ENCODE measurements at places on chromosomes 7 and 10.

DNA sequence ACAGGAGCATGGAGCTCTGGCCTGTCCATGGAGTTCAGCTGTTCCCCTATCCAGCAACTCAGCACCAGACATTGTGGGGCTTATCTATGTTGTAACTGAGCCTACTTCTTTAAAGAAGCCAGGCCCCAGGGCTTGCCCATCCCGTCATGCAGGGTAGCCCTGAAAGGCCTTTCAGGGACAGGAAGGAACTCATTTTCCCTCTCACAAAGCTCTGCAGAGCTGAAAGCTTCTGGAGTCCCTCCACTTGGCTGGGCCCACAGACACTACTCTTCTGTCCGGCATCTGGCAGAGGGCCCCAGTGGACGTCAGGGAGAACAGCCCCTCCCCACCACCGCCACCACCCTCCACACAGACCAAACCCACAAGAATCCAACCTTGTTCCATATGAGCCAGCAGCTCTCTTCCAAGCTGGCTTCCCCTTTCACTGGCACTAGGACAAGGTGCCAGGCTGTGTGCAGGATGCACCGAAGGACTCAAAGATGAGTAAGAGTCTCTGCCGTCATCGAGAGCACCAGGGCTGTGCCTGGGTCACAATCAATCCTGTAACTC lies 33.1 kb downstream of the DENND2A start:
- DNase-seq: no peak

GRCh38 chr7:137592232-137592896 lies 248.8 kb upstream of the PTN start:
- no peak for DNase-seq

- DNase-seq: no peak
Measured at GRCh38 chr7:50594734-50595485, 29.7 kb upstream of the DDC start.

DNA sequence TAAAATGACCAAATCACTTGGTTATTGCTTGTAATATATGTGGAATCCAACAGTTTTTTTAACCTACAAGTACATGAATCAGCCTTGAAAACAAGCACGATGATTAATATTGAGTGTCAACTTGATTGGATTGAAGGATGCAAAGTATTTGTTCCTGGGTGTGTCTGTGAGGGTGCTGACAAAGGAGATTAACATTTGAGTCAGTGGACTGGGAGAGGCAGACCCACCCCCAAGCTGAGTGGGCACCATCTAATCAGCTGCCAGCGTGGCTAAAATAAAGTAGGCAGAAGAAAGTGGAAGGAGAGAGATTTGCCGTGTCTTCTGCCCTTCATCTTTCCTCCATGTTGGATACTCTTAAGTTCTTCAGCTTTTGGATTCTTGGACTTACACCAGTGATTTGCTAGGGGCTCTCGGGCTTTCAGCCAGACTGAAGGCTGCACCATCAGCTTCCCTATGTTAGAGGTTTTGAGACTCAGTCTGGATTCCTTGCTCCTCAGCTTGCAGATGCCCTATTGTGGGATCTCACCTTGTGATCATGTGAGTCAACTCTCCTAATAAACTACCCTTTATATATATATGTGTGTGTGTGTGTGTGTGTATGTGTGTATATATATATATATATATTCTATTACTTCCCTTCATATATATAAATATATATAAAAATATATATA lies 118.4 kb upstream of the WDR11 start:
- no peak for DNase-seq

- no peak for DNase-seq
Measured at GRCh38 chr7:17130281-17131059, 168.0 kb upstream of the AHR start.

DNA sequence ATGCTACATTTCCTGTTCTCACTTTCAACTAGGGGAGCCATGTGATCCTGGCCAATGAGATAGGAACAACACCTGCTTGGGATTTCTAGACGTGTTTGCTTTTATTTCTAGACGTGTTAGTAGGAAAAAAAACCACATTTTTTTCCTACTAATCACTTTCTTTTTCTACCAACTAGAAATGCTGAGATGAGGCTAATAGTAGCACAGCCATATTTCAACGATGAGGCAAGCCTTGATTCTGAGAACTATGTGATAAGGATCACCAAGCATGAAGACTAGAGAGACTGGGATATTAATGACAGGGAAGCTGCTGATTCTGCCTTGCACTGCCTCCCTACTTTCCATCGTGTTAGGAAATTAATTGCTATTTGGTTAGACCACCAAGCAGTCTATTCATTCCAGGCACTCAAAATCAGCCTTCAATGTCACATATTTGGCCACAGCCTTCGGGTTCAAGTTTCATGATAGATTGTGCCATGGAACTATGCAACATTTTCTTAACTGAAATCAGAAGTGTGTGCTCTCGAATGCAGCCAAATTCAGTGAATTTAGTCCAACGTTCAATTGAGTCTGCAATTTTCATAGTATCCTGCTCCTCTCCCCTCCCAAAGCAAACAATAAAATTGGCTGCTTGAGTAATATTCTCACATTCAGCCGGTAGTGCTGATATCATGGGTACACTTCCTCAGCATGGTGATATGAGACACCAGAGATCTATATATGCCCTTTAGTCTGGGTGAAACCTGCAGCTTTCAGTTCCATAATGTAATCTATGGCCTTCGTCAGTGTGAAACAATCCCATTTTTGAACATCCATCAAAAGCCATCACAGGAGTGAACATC lies 98.1 kb downstream of the GPR37 start:
- DNase-seq: no peak

GRCh38 chr10:85421421-85421820 lies 945.2 kb downstream of the GRID1 start:
- no peak for DNase-seq

- DNase-seq: no peak
Measured at GRCh38 chr10:78260141-78260540, 226.5 kb downstream of the RPS24 start.

DNA sequence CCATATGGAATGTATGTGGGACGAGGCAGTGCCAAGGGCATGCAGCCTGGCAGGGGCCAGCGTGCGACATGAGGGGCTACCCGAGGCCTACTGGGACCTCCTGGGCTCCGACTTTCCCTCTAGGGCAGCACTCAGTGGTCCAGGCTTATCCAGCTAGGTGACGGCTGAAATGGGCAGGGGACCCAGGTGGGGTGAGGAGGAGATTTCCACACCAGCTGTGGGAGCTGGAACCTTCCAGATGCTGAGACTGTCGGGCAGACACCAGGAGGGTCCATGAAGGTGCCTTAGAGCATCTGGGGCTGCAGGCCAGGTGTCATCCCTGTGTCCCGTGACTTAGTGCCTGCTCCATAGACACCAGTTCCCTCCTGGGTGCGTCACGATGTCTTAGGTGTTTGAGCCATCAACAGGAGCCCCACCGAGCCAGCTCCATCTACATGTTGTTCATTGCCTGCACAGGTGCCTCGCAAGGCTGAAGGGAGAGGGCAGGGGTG lies 13.4 kb downstream of the ZNF316 start:
- DNase-seq: no peak

GRCh38 chr7:12052211-12052610 lies 158.9 kb upstream of the TMEM106B start:
- no peak for DNase-seq

- no peak for DNase-seq
Measured at GRCh38 chr7:44403775-44404174, 78.4 kb upstream of the CAMK2B start.

DNA sequence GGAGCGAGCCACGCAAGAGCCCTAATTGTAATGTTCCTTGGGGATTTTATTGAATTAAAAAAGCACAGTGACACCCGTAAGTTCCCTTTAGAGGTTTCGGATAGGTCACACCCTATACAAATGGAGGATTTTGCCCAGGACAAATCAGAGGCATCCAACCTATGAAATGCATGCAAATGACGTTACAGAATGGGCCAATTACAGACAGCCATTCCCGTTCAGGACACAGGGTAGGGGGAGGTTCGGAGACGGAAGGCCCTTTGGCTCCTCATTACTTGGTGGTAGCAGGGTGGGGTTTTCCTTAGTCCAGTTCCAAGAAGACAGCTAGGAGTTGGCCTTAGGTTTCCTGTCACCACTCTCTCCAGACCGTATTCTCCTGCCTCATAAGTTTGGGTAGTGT lies 754.1 kb downstream of the IPMK start:
- no peak for DNase-seq

GRCh38 chr10:132955479-132955878 lies 13.1 kb upstream of the CFAP46 start:
- no peak for DNase-seq

GRCh38 chr10:876438-876837 lies 55.1 kb downstream of the LARP4B start:
- DNase-seq: no peak

DNA sequence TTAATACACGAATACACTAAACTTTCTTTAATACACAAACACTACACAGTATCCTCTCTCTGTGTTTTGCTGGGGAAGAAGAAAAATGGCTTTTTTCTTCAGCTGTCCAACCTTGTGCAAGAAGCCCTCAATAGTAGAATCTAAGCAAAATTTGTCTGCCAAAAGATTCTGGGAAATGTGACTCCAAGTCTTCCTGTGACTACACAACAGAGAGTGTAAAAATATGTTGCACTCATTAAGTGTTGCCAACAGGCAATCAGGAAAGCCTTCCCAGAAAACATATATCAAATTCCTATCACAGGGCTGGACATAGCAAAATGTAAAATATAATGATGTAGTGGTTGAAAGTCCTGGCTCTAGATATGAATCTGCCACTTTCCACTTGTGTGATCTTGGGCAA lies 825.1 kb upstream of the ZWINT start:
- no peak for DNase-seq

- no peak for DNase-seq
Measured at GRCh38 chr10:52965938-52966401, 193.4 kb upstream of the MBL2 start.

DNA sequence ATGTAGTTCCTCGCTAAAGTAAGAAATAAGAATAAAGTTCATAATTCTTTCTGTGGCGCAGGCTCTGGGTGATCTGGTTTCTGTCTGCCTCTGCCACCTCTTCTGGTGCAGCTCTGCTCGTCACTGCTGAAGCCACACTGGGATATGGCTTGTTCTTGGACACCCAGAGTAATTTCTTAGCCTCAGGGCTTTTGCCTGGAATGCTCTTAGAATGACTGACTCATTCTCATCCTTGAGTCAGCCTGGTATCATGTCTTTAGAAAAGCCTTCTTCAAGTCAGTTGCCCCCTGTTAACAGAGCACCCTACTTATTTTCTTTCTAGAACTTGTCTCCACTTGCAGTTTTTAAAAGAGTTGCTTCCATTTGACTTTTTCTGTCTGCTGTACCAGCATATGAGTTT lies 2.0 kb downstream of the ZSCAN25 start:
- DNase-seq: no peak

DNA sequence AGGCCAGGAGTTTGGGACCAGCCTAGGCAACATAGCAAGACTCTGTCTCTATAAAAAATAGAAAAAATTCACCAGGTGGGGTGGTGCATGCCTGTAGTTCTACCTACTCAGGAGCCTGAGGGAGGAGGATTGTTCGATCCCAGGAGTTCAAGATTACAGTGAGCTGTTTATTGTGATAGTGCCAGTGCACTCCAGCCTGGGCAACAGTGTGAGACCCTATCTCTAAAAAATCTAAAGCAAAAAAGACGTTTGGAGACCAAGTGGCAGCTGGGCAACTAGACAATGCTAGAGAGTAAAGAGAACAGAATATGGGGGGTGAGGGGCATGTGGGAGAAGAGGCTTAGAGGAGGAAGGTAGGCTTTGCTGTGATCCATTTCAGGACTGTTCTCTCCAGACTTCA lies 1.4 kb downstream of the PDSS1 start:
- DNase-seq: no peak

- DNase-seq: no peak
Measured at GRCh38 chr7:75808106-75808505, 5.5 kb downstream of the CCL24 start.

- no peak for DNase-seq
Measured at GRCh38 chr10:6115411-6115810, 26.6 kb downstream of the RBM17 start.

GRCh38 chr7:7816084-7816483 lies 97.7 kb upstream of the RPA3 start:
- DNase-seq: no peak

DNA sequence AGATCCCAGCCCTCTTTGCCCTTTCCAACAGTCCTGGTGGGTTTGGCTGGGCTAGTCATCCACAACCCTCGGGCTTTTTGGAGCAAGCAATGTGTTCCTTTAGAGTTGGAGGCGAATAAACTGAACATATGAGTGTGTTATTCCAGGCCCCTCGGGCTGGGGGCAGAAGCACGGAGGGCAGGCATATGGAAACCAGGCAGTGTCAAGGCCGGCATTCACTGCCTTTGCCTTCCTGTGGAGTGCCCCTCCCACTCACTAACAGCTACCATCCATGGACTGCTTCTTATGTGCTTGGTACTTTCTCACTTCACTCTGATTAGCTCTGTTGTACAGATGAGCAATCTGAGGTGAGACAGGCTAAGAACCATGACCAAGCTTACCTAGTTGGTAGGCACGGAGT lies 53.9 kb upstream of the EFCAB10 start:
- no peak for DNase-seq

DNA sequence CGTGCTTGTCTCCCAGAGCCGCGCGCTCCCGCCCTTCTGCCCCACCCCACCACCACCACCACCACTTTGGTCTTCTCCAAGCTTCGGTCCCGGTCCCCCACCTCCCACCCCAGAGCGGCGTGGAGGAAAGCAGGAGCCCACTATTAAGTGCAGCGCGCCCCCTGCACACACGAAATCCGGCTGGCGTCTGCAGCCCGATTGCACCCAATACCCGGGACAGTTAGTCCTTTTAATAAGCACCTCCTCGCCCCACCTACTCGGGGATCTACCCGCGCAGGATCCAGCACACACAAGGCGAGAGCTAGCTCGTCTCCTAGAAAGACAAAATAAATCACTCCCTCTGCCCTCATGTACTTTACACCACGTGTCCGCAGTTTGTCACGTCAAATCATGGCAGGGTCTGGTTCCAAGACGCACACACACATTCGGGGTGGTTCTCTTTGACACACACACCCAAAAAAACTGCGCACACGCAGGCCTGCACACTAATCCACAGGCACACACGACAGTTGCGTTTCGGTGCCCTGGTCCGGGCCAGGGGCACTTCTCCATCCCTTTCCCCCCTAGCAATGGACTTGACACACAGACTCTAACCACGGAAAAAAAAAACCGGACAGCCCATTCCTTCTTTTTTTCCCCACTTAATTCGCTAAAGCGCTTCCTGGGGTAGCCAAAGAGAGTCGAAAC lies 1.6 kb downstream of the SFMBT2 start:
- peak; percentile 51 for DNase-seq

- no peak for DNase-seq
Measured at GRCh38 chr10:15120523-15120922, 23.4 kb downstream of the RPP38 start.

GRCh38 chr10:11180228-11180627 lies 162.6 kb downstream of the CELF2 start:
- peak; percentile 43 for DNase-seq

GRCh38 chr7:157208571-157209413 lies 70.1 kb downstream of the UBE3C start:
- DNase-seq: no peak

GRCh38 chr10:19133992-19134391 lies 85.4 kb downstream of the MALRD1 start:
- no peak for DNase-seq

DNA sequence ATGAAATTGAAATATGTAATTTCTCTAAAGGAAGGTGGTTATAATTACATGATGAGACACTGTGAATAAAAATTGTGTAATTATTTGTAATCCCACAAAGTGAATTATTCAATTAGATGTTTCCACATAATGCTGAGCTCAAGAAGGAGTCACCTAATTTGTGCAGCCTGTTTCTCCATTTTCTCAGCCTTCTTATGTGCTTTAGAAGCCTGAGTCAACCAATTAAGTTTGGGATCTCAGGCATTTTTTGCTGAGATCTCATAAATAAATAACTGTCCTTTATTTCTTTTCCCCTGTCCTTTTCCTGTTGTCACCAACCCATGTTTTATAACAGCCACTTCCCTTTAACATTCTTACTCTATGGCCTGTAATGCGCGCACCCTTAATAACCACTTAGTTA lies 506.5 kb upstream of the SEMA3D start:
- no peak for DNase-seq
